ENCODE measurements at places on chromosomes 2 and 18. TPM values are rescaled to one million over a fixed set of nuclear protein-coding genes. Genes with fewer than 3 reads are reported as not detected.

SERPINB2 gene
- not detected for total RNA-seq

CD207 gene
- total RNA-seq = not detected

SESTD1 gene
- 14.3 TPM for total RNA-seq

SNED1 gene
- total RNA-seq = 1.5 TPM

PRKAG3 gene
- not detected for total RNA-seq

IL36G gene
- not detected for total RNA-seq

REG1A gene
- total RNA-seq = not detected

IL1RL2 gene
- not detected for total RNA-seq

CCDC85A gene
- total RNA-seq = not detected

Data from activated T-helper 2 cell treated with anti-CD3 and anti-CD28 coated beads, Interferon-gamma antibody, Interleukin-2, Interleukin-4, amounts not matched to agents 10 μg/mL and 5 μg/mL and 100 μg/mL, durations not matched to agents 14 hours and 24 hours and 36 hours (primary cell).